Fibroblast of the aortic adventitia (primary cell): ENCODE measurements at places on chromosomes 1 and 21.

- peak; percentile 14 for DNase-seq
Observed at GRCh38 chr1:186291271-186291670, 83.8 kb downstream of the TPR start.

DNA sequence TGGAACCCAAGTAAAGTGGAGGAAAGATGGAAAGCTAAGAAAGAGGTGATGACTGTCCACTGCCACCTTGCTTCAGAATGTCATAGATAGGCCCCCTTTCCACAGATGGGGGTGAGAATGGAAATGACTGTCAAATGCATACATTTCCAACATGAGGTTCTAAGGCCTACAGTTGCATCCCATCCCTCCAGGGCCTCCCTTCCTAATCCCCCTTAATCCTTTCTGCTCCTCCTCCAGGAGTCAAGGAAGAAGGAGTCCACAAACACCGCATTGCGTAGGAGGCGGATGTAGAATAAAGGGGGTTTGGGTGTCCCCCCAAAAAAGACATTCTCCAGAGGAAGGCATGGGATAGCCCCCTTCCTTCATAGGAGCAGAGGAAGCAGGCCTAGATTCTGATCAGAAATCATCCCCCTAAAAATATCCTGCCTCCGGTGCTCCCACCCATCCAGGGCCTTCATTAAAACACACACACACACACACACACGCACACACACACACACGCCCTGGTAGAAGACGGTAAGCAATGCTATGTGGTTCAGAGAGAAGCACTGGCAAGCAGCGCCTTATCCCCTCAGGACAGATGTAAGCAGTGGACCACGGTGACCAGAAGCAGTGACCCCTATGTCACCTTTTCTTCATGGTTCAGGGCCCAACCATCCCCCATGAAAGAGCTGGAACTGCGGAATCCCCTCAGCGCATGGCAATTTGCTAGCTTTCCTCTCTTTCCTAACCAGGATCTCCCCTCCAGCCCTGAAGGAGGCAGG lies 2.0 kb downstream of the SV2A start:
- DNase-seq, result no peak

DNA sequence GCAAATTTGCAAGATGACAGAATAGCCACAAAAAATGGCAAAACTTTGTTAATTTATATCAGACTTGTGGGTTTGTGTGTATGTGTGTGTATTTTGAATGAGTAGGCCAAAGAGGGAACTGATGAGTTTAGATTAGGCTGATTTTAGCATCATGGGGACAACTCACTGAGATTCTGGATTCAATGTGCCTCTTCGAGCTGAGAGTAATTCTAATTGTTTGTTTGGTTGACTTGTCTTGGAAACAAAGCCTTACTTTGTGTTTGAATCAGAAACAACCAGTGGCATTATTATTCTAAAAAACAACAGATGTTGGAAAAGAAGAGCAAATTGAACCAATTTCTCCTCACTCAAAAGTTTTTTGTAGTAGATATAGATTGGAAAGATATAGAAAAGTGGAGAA lies 40.5 kb upstream of the C21orf91 start:
- no peak for DNase-seq

- no peak for DNase-seq
Observed at GRCh38 chr1:165937829-165938228, 110.4 kb downstream of the UCK2 start.

GRCh38 chr1:68185743-68186142 lies 46.6 kb downstream of the WLS start:
- DNase-seq, result no peak

DNA sequence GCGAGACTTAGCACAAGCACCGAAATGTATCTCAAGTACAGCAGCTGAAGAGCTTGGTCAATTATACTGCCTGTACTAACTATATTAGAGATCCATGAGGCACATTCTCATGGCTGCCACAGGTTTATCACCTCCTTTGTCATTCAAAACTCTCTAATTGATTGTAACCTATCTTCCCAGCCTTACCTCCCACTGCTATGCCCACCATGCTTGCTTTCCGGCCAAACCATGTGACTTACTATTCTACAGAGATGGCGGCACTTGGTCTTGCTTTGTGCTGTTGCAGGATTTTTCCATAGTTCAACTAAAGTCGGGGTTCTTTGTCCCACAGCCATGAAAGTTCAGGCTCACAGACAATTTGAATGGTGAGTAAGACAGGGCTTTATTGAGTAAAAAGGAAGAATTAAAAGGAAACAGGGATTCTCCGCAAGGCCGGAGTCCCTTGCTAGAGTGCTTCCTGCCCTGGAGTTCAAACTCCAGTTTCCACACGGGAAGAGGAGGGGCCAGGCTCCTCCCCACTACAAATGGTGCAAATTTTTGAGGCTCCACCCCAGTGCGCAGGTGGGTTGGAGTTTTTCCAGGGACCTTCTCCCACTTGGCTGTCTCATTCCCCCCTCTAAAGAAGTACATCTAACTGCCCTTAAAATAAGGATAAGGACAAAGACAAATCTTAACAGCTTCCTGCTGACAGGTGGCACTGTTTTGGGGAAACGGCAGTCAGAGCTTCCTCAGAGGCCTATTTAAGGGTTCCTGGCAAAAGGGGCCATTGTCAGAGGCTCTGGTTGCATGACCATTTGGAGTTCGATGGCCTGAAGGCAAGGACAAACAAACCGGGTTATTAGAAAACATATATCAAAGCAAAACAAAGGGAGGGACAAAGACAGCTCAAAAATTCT lies 28.7 kb downstream of the FMO2 start:
- no peak for DNase-seq

GRCh38 chr1:18895317-18895716 lies 7.0 kb downstream of the ALDH4A1 start:
- DNase-seq, result no peak

DNA sequence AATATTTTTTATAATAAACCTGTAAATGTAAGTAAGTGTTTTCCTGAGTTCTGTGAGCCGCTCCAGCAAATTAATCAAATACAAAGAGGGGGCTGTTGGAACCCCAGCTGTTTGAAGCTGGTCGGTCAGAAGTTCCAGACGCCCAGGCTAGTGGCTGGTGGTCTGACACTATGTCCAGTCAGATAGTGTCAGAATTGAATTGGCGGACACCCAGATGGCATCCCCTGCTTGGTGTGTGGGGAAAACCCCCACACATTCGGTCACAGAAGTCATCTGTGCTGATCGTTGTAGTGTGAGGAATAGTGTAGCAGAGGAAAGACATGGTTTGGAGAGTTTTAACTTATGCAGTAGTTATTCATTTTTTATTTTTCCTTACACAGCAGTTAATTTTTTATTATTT lies 32.4 kb downstream of the TBCE start:
- no peak for DNase-seq

DNA sequence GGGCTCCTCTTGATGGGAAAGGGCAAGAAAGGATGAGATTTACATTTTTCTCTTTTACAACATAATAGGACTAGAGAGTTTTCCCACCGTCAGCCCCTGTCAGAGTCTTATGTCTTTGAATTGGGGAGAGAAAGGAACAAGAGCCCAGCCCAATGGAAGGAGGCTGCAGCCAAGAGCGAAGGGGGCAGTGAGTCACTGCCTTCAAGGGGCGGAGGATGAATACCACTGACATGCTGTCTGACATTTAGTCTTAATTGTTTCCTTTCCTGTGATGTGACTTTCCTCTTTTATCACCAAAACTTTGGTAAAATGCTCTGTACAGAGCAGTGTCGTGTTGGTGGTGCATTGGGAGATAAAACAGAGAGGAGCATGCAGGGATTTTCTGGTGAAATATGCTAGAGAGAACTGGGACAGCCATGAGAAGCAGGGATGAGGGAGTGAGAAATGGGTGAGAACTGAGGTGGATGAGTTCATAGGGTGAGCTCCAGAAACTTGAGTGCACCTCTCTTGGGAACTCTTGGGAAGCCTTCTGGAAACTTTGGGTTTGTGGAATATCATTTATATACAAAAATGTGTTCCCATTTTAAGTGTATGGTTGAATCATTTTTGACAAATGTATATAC lies 179.9 kb upstream of the FGGY start:
- peak; percentile 67 for DNase-seq

GRCh38 chr21:40613546-40614030 lies 233.4 kb downstream of the DSCAM start:
- no peak for DNase-seq

GRCh38 chr1:206439205-206439604 lies 31.1 kb upstream of the IKBKE start:
- DNase-seq, result no peak

- DNase-seq, result no peak
Observed at GRCh38 chr1:85976516-85977205, 179.9 kb downstream of the COL24A1 start.

- DNase-seq, result peak; percentile 79
Observed at GRCh38 chr1:199403531-199404116, 623.9 kb upstream of the NR5A2 start.

DNA sequence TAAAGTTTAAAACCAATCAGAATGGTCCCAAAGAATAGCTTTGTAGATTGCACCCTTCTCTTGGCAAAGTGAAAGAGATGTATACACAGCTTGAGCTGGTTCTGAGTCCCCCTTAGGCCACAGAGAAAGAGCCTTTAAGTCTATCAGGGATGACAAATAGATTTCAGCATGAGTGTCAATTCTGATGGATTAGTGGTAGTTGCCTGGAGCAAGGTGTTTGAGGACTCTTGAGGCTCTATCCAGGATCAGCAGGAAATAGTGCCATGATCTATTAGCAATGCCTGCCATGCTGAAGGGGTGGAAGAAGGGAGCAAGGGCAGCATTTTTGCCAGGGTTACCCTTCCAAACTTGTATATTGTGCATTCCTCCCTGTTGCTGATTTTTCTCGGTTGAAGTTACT lies 116.6 kb downstream of the ATG4C start:
- DNase-seq, result no peak

DNA sequence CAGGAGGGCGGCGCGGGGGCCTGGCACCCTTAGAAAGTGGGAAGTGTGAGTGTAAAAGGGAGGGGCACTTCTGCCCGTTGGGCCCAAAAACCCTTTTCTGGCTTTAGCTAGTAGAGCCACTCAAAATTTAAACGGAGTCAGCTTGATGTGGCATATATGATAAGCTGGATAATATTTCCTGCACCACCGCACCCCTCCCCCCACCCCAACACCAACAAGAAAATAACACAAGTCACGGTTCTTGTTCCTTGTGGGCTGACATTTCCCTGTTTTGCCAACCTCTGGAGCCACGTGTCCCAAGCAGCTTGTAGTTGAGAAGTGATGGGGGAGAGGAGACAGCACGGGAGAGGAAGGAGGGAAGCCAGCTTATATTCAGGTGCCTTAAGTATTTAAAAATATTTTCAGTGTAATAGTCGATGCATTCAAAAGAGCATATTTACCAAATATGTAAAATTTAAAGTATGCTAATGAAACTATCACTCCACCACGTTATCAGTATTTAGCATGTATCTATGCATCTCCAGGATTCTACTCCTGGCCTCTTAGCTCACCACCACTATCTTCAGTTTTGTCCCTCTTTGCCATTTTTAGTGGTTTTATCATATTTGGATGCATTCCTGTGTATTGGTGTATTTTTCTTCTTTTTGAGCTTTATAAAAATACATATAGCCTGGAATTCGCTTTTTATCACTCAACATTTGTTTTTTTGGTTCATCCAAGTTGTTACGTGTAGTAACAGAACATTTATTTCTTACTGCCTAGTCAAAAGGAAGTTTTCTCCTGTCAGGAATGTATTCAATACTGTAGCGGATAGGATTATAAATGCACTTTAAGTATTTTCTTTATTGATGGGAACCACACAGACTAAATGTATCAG lies 773 bp upstream of the DDX59 start:
- peak; percentile 12 for DNase-seq

- DNase-seq, result peak; percentile 32
Observed at GRCh38 chr1:215287362-215287761, 204.8 kb downstream of the KCNK2 start.
